ENCODE measurements at places on chromosomes 12 and 14.

- no peak for DNase-seq
Measured at GRCh38 chr12:20628226-20628787, 66.8 kb upstream of the SLCO1C1 start.

- DNase-seq: peak; percentile 25
Measured at GRCh38 chr12:46460682-46461210, 88.2 kb upstream of the SLC38A2 start.

DNA sequence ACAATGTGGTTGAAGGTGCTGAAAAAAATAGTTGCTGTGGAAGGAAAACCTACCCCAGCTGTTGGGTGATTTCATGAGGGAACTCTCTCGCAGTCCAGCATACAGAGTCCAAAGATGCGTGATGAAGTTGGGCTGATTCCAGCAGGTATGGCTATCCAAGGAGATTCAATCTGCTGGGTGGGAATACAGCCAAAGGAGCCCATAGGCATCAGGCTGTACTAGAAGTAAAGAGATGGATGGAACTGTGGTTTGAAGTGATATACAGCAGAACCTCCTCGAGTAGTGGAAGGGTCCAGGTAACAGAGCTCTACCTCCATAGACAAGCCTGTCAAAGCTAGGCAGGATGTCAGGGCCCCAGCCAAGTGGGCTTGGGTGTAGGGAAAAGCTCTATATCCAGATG is 11.5 kb upstream of the TMTC2 start:
- DNase-seq: no peak

- DNase-seq: no peak
Measured at GRCh38 chr12:132351751-132352495, 22.5 kb upstream of the GALNT9 start.

DNA sequence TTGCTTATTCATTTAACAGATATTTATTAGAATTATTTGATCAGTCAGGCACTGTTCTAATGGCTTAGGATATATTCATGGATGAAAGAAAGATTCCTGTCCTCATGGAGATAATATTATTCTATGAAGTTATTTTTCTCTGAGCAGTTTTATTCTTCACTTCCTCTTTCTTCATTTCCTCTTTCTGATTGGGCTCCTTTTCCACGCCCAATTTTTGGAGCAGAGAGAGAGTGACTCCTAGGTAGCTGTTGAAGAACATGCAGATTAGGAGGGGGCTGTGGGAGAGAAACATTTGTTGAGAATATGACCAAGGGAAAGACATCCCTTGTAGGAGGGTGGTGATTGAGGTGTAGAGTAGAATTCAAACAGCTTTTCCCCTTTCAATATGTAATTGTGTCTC is 6.0 kb upstream of the YARS2 start:
- no peak for DNase-seq

DNA sequence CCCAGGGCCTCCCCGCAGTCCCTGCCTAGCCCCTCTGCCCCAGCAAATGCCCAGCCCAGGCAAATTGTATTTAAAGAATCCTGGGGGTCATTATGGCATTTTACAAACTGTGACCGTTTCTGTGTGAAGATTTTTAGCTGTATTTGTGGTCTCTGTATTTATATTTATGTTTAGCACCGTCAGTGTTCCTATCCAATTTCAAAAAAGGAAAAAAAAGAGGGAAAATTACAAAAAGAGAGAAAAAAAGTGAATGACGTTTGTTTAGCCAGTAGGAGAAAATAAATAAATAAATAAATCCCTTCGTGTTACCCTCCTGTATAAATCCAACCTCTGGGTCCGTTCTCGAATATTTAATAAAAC is 2.2 kb downstream of the HOXC6 start:
- no peak for DNase-seq

DNA sequence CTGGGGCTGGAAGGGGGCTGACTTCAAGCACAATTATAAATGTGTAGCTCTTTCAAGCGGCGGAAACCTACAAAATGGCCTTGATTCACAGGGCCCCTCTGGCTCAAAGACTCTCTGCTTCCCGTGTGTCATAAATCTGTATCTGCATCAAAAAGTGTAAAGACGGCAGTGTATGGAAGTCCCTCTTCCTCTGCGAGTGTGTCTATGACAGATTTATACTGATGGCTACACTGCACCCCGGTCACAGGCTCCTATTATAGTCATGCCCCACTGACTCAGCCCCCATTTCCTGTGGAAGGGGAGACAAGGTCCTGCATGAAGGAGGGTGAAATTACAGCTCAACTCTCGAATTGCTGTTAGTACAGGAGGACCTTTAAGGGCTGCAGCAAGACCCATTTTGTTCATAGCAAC is 68.6 kb downstream of the HMGA2 start:
- DNase-seq: no peak

- peak; percentile 92 for DNase-seq
Measured at GRCh38 chr12:91877022-91877421, 268.6 kb downstream of the BTG1 start.
